ENCODE measurements at places on chromosomes 16 and 17. TPM values are rescaled to one million over a fixed set of nuclear protein-coding genes. Genes with fewer than 3 reads are reported as not detected.

The TMEM238L gene
- polyA plus RNA-seq: not detected

The ADAD2 gene
- 0.14 TPM for polyA plus RNA-seq

The PPP1R27 gene
- 0.13 TPM for polyA plus RNA-seq

The MEIOC gene
- polyA plus RNA-seq: 0.08 TPM

The ITGAX gene
- polyA plus RNA-seq: 93.1 TPM

The CLEC19A gene
- 0.02 TPM for polyA plus RNA-seq

The GFAP gene
- 0.35 TPM for polyA plus RNA-seq
